ENCODE measurements at places on chromosomes 7 and 10. TPM values are rescaled to one million over a fixed set of nuclear protein-coding genes. Genes with fewer than 3 reads are reported as not detected.

The GRM3 gene
- total RNA-seq = 0.73 TPM

The FAM24B gene
- total RNA-seq = 1.1 TPM

The BPGM gene
- total RNA-seq = 17.8 TPM

DNA sequence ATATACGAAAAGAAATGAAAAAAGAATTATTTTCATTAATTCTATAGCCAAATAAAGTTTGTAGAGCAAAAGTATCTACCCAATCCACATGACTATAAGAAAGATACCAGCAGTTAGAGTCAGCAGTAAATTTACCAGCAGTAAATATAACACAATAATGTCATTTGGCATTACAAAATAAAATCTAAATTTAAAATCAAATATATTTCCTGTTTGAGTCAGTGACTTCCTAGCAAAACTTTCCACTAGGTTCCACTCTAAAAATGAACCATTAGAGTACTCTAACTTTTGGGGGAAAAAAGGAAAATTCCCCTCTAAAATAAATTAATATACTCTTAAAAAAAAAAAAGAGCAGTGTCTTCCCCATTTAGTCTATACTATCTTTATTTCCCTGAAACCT is 144.8 kb downstream of the CPEB3 start:
- H3K27me3 ChIP-seq = no peaks in the 10 kb centered on the region
- H3K36me3 ChIP-seq = peaks cover 17% of the 10 kb centered on the region
- peak overlapping the region; percentile 59 for H3K27ac ChIP-seq
- peaks cover 44% of the 10 kb centered on the region for H3K4me1 ChIP-seq
- no peak for DNase-seq
- no peak overlapping the region for H3K4me3 ChIP-seq
